ENCODE measurements at places on chromosomes 6 and 20. TPM values are rescaled to one million over a fixed set of nuclear protein-coding genes. Genes with fewer than 3 reads are reported as not detected.

Gene MED20
- total RNA-seq: 31.5 TPM

Gene CPXM1
- total RNA-seq: not detected

Gene ANKRD66
- total RNA-seq: not detected

DNA sequence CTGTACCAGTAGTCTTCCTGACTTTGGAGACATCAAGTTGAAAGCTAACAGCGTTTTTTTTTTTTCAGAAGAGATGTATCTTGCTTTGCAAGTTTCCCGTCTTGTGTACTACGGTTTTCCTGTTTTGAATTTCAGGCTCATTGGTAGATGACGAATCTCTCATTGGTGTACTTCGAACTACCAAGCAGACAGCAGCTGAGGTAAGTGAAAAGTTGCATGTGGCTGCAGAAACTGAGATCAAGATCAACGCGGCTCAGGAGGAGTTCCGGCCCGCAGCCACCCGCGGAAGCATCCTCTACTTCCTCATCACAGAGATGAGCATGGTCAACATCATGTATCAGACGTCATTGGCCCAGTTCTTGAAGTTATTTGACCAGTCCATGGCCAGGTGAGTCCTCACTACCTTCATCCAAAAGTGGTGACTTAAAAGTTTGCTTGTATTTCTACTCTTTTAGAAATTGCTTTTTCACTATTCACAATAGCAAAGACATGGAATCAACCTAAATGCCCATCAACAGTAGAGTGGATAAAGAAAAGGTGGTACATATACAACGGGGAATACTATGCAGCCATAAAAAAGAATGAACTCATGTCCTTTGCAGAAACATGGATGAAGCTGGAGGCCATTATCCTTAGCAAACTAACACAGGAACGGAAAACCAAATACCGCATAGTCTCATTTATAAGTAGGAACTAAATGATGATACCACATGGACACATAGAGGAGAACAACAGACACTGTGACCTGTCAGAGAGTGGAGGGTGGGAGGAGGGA is 110.6 kb upstream of the GLP1R start:
- DNase-seq: no peak
- H3K36me3 ChIP-seq: no peaks in the 10 kb centered on the region
- H3K27me3 ChIP-seq: no peaks in the 10 kb centered on the region
- no peak overlapping the region for H3K4me3 ChIP-seq
- no peak overlapping the region for H3K27ac ChIP-seq

- no peak for DNase-seq
- no peaks in the 10 kb centered on the region for H3K36me3 ChIP-seq
- no peak overlapping the region for H3K4me3 ChIP-seq
- H3K4me1 ChIP-seq: no peaks in the 10 kb centered on the region
- H3K27ac ChIP-seq: no peak overlapping the region
Measured at GRCh38 chr6:37187321-37188022, 17.5 kb downstream of the PIM1 start.

DNA sequence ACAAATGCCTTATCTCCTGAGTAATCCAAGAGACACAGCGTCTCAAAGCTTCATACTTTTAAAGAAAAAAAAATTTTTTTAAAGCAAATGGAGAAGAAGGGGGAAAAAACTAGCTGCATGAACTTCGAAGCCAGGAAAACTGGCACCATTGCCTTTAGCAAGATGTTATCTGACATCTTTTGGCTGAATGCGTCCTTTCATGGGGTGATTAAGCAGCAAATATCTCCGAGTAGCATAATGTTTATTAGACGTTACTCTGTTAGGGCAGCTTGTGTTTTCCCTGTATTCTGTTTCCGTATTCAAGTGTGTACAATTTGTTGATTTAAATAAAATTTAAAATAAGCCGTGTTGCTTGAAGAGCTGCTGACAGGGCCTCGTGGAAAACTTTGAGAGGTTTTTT is 76.5 kb upstream of the TSHZ2 start:
- no peaks in the 10 kb centered on the region for H3K4me1 ChIP-seq
- no peaks in the 10 kb centered on the region for H3K27me3 ChIP-seq
- DNase-seq: no peak
- no peak overlapping the region for H3K27ac ChIP-seq

- no peaks in the 10 kb centered on the region for H3K4me1 ChIP-seq
- DNase-seq: no peak
- H3K4me3 ChIP-seq: no peak overlapping the region
- no peak overlapping the region for H3K27ac ChIP-seq
- no peaks in the 10 kb centered on the region for H3K27me3 ChIP-seq
Measured at GRCh38 chr20:11718474-11719094, 199.1 kb upstream of the BTBD3 start.

DNA sequence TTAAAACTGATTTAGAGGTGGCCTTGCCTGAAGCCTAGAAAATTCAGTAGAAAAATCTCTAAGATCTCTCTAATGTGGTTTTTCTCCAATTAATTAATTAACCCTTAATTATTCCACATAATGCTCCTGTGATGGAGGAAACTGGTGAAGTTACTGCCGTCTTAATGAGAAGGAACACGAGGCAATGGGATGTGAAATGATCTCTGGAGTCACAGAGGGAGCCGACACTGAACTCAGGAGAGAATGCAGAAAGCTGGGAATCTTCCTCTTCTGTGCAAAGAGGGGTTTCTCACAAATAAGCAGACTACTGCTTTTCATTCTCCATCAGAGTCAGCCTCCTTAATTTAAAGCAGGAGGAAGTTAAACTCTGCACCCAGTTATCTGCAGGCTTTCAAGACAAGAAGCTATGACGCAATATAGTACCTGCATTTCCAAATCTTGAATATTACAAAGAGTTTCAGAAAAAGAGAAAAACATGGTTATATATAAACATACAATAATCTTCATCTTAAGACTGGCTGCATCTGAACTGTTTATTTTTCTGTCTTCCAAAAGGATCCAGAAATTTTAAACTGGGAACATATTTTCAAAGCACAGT is 18.1 kb upstream of the SNRPB2 start:
- peaks cover 49% of the 10 kb centered on the region for H3K4me1 ChIP-seq
- H3K27me3 ChIP-seq: no peaks in the 10 kb centered on the region
- DNase-seq: peak; percentile 51
- no peaks in the 10 kb centered on the region for H3K36me3 ChIP-seq
- H3K4me3 ChIP-seq: no peak overlapping the region

DNA sequence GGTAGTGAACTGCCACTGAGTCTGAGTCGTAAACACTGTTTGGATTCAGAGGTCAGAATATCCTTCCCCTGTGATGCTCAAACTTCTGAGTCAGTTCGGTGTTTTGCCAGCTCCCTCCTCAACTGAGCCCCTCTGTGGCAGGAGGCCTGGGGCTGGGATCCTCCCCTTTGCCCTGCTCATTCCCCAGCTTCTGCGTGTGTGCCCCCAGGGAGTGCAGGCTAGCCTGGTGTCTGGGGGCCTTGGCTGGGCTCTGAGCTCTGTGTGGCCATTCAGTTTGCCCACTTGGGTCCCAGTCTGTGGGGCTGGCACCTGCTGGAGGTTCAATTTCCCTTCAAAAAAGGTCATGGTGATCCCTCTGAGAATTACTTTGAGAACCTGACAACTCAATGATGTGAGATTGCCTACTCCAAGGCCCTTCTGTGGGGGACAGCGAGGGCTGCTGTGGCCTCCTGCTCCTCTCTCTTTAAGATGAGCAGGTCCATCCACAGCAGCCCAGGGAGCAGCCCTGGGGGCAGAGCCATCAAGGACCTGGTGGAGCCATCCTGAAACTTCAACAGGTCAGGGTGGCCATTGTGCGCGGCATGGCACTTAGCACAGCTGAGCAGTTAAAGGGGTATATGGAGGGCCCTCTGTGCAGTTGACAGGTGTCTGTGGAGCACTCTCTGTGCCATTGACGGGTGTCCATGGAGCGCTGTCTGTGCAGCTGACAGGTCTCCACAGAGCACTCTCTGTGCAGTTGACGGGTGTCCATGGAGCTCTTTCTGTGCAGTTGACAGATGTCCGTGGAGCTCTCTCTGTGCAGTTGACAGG is 147.2 kb downstream of the SYCP2 start:
- no peaks in the 10 kb centered on the region for H3K27me3 ChIP-seq
- H3K4me1 ChIP-seq: no peaks in the 10 kb centered on the region
- H3K4me3 ChIP-seq: no peak overlapping the region
- H3K36me3 ChIP-seq: no peaks in the 10 kb centered on the region
- H3K27ac ChIP-seq: no peak overlapping the region

- no peaks in the 10 kb centered on the region for H3K36me3 ChIP-seq
- no peaks in the 10 kb centered on the region for H3K27me3 ChIP-seq
- no peak for DNase-seq
- H3K4me1 ChIP-seq: no peaks in the 10 kb centered on the region
- H3K4me3 ChIP-seq: no peak overlapping the region
- no peak overlapping the region for H3K27ac ChIP-seq
Measured at GRCh38 chr6:140485740-140486449, 1111.4 kb upstream of the CITED2 start.

GRCh38 chr6:9937031-9937763 is 477.7 kb downstream of the TFAP2A start:
- H3K27me3 ChIP-seq: no peaks in the 10 kb centered on the region
- no peak overlapping the region for H3K27ac ChIP-seq
- DNase-seq: no peak

DNA sequence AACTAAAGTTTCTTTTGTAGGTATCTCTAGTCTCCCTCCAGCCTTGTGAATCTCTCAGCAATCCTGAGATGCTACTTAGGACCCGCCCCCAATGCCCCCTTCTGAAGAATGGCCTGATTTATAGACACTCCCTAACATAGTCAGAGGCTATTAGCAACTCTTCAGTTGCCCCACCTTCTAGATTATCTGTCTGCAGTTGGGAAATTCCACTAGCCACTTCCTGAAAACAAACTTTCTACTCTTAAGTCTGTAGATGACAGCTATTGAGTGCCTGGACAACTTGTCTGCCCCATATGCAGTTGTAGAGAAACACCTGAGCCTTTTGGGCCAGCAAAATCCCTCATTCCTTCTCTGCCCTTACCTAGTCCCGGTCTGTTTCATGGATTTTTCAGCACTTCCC is 188.2 kb upstream of the PREP start:
- no peaks in the 10 kb centered on the region for H3K27me3 ChIP-seq
- no peaks in the 10 kb centered on the region for H3K4me1 ChIP-seq
- no peak for DNase-seq
- no peaks in the 10 kb centered on the region for H3K36me3 ChIP-seq
- H3K27ac ChIP-seq: no peak overlapping the region
